ENCODE measurements at places on chromosomes 2 and 18. TPM values are rescaled to one million over a fixed set of nuclear protein-coding genes. Genes with fewer than 3 reads are reported as not detected.

Gene ID2
- total RNA-seq: 238 TPM

Gene PRSS56
- not detected for total RNA-seq

Gene ABCA12
- 0.58 TPM for total RNA-seq

Gene B3GNT7
- total RNA-seq: 1.3 TPM

Gene OBSL1
- 43.5 TPM for total RNA-seq

Gene MYL1
- 202 TPM for total RNA-seq

Gene PCBP1
- 51.8 TPM for total RNA-seq

Gene DTNA
- total RNA-seq: 31.7 TPM

Gene GCKR
- 0.11 TPM for total RNA-seq

Gene BOK
- 16.7 TPM for total RNA-seq

Gene TLX2
- total RNA-seq: 0.63 TPM

Gene KIF1A
- 5.2 TPM for total RNA-seq

Gene CRACDL
- 2.4 TPM for total RNA-seq

Gene TGFA
- total RNA-seq: 4.1 TPM

Data from urinary bladder (tissue), 4 donors.